ENCODE measurements at places on chromosomes 1 and 21.

DNA sequence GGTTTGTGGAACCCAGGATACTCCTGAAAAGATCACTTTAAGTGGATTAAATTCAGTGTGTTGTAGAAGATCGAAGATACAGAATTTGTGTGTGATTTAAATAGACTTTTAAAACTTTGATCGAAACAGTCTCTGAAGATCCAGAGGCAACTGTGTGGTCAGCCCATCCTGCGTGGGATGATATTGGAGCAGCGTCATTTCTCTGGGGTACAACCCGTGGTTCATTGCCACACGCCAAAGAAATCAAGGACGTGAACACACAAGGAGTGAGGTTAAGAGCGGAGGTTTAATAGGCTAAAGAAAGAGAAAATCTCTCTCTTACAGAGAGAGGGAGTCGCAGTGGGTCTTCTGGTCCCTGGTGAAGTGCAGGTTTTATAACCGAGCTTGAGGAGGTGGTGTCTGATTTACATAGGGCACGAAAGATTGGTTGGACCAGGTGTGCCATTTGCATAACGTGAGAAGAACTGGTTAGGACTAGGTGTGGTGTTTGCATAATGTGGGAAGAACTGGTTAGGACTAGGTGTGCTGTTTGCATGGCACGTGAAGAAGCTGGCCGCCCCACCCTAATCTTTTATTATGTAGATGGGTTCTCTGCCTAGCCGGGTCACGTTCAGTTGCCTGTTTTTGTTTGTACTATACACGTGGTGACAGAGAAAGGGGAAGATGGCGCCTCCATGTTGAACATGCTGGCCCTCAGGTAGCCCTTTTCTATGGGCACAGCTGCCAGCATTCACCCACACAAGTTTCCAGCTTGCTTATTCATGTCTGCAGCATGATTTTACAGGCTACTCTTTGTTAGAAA lies 82.3 kb downstream of the ADSS2 start:
- DNase-seq: peak; percentile 32

DNA sequence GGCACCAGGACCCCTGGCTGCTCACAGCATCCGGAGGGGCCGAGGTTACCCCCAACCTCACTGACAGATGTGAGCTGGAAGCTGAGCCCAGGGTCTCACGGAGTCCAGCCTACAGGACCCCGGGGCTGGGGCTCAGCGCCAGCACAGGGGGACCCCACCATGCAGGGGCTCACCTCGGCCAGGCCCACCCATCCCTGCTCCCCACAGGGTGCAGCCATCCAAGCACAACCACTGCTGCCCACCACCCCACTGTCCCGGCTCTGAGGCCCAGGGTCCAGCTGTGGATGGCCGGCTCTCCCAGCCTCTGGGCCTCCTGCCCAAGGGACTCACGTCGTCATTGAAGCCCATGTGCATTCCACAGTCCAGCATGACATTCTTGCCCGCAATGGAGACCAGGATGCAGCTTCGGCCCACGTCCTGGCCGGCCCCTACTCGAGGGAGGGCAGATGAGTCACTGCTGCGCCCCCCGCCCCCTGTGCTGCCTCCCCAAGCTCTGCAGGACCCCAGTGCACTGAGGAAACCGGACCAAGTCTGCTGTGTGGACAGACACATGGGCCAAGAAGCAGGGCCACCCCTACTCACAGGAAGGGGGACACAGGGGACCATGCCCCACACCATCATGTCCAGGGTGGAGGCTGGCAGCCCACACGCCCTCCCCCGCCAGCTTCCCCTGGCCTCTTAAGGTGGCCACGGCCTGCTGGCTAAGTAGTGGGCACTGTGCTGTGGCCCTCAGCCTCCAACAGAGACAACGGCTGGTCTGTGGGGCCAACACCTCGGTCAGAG lies 3.6 kb downstream of the INTS11 start:
- DNase-seq: no peak

- DNase-seq: no peak
Measured at GRCh38 chr1:162391790-162392563, 10.4 kb downstream of the C1orf226 start.

GRCh38 chr1:229432905-229433304 lies 989 bp downstream of the ACTA1 start:
- DNase-seq: no peak

GRCh38 chr1:24963099-24963872 lies 33.2 kb upstream of the RUNX3 start:
- no peak for DNase-seq

DNA sequence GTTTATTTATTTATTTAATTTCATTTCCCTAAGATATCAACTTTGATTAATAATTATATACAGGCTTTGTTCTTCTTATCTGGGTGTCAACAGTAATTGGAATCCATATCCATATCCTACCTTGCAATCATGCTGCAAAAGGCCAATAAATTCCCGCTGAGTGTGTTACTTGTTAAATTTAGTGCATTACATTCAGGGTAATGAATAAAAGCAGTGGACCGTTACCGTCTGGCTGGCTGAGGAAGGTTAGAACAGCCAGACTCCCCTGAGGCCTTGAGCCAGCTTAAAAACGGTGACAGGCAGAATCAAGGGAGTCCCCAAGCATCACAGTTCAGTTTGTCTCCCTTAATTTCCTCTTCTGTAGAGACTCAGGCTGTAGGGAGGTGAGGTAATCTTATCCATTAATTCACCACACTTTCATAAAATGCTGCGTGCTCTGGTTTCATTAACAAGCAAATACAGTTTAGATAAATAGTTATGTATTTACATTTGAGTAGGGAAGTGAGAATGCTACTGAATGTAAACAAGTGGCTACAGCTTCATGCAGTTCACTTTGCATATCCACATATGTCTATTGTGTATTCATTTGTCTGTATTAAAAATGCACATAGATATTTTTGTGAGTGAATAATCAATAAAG lies 888.2 kb upstream of the CXADR start:
- peak; percentile 50 for DNase-seq

- no peak for DNase-seq
Measured at GRCh38 chr21:15804247-15805005, 74.6 kb downstream of the USP25 start.

DNA sequence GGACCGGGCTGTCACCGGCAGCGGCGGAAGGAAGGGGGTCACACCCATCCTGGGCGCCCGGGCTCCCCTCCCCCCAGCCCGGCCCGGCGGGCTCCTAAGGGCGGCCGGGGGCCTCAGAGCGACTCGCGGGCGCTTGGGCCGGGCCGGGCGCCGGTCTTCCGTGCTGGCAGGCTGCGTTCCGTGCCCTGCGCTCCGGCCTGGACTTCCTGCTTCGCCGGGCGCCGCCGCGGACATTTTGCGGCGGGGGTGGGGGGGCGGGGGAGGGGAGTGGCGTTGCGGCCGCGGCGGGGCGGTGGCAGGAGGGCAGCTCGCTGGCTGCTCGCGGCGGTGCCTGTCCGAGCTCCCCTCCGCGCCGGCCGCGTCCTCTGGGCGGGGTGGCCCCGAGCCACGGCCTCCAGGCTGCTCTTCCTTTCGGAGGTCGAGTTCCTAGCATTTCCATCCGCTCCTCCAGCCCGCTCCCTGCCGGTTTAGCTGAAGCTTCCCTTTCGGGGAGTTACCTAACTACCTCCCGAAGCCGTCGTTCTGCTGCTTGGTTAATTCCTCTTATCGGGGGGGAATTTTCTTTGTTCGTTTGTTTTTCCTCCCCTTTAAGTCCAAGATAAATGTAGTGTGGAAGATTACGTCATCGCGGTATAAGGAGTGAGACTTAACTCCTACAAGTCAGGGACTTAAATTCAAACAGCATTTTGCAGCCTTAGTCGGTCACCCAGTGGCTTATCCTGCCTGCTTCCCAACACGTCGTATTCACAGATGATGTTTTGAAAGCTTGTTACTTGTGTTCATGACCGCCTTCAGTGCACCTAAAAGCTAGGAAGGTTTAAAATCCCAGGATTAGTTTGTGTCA lies 730 bp downstream of the CDC42 start:
- DNase-seq: no peak

- DNase-seq: no peak
Measured at GRCh38 chr1:172351346-172351745, 69.1 kb upstream of the C1orf105 start.

GRCh38 chr1:8516793-8517556 lies 199.1 kb downstream of the SLC45A1 start:
- DNase-seq: no peak

DNA sequence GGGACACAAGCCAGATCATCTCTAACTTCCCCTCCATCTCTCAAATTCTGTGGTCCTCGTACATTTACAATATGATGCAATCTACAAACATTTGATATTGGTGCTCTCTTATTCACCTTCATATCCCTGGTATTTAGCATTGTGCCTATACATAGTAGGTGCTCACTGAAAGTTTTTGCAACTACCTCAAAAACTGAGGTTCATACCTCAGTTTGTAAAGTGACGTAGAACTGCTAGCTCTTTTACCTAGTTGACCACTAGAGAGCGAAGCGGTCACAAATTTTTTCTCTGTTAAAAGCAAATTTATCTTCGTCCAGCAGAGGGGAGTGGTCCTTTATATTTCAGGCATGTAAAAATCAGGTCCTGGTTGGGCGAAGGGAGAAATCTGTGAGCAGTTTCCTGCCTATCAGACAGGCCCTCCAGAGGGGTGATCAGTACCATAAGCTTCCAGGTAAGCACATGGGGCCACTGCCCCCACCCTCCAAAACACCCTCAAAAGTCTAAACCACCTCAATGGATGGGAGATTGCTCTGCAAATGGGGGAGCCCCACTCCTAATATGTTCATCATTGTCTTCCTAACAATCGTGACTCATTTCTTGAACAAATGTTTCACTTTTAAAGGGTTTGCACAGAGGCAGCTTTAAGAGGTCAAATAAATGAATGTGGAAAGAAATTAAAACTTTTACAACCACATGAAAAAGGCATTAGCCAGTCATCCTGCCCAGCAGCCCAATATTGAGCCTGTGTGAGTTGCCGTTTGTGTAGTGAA lies 10.6 kb upstream of the HLCS start:
- peak; percentile 39 for DNase-seq

DNA sequence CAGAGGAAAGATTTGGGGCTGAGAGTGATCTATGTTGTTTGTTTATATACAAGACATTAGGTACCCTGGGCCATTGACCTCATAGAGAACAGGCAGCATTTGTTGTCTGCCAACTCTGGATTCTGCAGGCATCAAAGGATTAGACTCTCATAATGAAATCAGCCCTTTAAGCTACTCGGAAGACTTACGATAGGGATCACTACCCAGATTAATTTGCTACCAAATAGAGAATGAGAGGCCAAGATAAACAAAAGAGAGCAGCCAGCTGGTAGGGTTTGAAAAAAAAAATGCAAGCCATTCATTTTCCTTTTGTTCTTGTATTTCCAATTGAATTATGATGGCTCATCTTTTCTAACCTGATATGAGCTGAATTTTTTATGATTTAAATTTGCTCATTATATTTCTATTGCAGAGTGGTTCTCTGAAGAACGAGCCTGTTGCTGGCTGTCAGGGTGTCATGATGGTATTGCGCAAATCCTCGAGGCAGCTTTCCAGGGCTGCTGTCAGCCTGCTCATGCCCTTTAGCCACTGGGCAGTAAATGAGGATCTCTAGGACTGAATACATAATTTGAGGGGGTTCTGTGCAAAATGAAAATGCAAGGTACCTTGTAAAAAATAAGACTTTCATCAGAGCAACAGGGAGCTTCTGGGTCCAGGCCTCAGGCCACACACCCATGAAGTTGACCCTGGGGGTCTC lies 116.4 kb upstream of the KCNJ15 start:
- no peak for DNase-seq

- DNase-seq: no peak
Measured at GRCh38 chr1:208615371-208615770, 371.2 kb upstream of the PLXNA2 start.

DNA sequence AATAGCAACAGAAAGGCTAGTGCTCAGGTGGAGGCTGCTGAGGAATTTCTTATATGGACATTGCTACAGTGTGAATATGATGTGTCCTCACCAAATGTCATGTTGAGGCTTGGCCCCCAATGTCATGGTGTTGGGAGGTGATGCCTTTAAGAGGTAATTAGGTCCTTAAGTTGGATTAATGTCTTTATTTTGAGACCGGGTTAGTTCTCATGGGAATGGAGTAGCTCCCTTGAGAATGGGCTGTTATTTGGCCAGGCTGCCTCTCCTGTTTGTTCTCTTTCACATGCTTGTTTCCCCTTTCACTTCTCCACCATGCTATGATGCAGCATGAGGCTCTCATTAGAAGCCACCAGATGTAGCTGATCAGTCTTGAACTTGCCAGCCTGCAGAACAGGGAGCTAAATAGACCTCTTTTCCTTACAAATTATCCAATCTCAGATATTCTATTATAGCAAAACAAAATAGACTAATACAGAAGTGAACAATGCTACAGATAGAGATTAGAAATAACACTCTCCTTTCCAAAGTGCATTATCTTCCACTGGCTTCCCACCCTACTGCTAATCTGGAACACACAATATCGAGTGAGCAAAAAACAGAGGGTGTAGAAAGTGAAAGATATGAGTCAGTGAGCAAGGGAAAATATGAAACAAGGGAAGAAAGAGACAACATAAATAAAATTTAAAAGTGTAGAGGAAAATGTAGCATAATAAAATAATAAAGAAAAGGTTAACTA lies 160.2 kb downstream of the NTMT2 start:
- DNase-seq: no peak

DNA sequence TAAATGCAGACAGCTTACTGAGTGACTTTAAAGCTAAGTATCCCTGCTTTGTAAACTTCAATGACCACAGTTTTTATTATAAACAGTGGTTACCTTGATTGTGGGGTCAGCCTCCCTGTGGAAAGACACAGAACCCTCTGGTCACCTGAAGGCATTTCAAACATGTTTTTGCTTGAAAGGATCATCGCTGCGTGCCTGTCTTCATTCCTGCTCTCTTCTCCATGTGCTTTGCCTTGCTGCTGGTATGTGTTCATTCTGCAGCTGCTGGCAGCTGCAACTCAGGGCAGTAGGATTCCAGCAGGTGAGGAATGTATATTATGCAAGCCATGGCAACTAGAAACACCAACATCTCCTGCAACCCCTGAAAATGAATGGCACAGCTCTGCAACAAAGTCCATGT lies 81.0 kb upstream of the VAV3 start:
- DNase-seq: no peak

- DNase-seq: no peak
Measured at GRCh38 chr1:222392556-222392955, 155.3 kb downstream of the HHIPL2 start.

- no peak for DNase-seq
Measured at GRCh38 chr1:213003256-213003655, 12.4 kb downstream of the ANGEL2 start.

DNA sequence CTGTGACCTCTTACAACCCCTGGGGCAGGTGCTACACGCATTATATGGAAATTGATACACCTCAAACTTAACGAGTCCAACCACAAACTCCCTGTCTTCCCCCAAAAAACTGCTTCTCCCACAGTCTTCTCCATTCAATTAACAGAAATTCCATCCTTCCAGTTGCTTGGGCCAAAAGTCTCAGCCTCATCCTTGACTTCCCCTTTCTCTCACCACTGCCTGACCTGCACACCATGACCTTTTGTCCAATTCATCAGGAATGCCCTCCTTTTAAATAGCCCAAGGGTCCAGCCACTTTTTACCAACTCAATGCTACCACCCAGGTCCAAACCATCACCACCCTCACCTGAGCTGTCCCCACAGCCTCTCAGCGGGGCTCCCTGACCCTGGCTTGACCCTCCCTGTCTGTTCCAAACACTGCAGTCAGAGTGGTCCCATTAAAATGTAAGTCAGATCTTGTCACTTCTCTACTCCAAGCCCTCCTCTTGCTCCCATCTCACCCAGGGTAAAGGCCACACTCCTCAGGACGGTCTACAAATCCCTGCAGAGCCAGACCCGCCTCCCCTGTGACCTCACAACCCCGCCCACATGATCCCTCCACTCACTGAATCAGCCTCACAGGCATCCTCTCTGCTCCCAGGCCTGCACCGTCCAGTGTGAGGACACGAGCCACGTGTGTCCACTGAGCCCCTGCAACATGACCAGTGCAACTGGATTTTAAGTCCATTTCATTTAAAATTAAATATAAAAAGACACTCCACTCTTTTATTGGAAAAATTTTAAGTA lies 18.5 kb downstream of the KCNN3 start:
- DNase-seq: no peak

Measured in NCI-H1436 treated with DMSO at 0.1 percent for 48 hours (cell line).